ENCODE measurements at places on chromosomes 16 and 17.
A peak's percentile ranks its signal among the peaks of the same experiment; 100 is the strongest.

DNA sequence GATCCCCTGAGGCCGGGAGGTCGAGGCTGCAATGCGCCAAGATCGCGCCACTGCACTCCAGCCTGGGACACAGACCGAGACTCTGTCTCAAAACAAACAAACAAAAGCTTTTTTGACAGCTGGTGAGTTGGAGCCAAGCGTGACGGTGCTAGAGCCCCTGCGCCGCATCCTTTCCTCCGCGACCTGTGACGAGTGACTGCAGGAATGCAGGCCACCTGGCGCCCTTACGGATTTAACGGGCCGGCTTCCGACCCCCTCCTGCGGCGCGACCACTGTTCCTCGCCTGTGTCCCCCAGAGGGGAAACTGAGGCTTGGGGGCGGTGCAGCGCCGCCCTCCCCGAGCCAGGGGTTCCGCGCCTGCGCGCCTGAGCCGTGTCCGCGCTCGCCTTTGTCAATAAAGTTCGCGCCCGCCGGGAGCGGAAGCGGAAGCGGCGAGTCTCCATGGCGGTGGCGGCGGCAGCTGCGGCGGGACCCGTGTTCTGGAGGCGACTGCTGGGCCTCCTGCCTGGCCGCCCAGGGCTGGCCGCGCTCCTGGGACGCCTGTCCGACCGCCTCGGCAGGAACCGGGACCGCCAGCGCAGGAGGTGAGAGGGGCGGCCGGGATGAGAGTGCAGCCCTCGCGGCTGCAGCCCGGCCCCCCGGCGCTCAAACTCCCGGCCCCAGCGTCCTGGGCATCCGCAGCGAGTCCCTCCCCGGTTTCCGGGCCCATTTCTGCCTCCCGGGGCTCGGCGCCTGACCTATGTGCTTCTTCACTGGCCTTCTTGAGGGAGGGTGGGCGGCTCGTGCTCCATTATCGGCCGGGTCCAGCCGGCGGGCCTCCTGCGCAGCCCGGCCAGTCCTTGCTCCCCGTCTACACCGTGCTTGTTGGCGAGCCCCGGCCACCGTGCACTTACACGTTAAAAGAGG is at the start of gene PGS1:
Gene PGS1, plus strand, starts transcription at position 425 of the 906 bp plus-strand sequence. Its CDS starts 17 bp downstream, at position 442.
- H3K36me3 ChIP-seq, result no peaks in the 10 kb centered on the region
- no peaks in the 10 kb centered on the region for H3K27me3 ChIP-seq
- peak; percentile 70 for DNase-seq
- H3K4me1 ChIP-seq, result no peaks in the 10 kb centered on the region
- H3K4me3 ChIP-seq, result peak within 1 kb of the TSS; percentile 91

- H3K27ac ChIP-seq, result peak overlapping the region; percentile 97
- H3K36me3 ChIP-seq, result no peaks in the 10 kb centered on the region
- peaks cover 23% of the 10 kb centered on the region for H3K4me1 ChIP-seq
- H3K27me3 ChIP-seq, result no peaks in the 10 kb centered on the region
Observed at GRCh38 chr17:51258756-51259563, 889 bp downstream of the MBTD1 start.

GRCh38 chr16:6966925-6967324 is 365.7 kb upstream of the RBFOX1 start:
- H3K4me3 ChIP-seq, result no peak overlapping the region
- no peaks in the 10 kb centered on the region for H3K4me1 ChIP-seq
- no peaks in the 10 kb centered on the region for H3K36me3 ChIP-seq
- H3K27ac ChIP-seq, result no peak overlapping the region
- H3K27me3 ChIP-seq, result no peaks in the 10 kb centered on the region
- no peak for DNase-seq

- peaks cover 53% of the 10 kb centered on the region for H3K27me3 ChIP-seq
- H3K4me1 ChIP-seq, result no peaks in the 10 kb centered on the region
- no peaks in the 10 kb centered on the region for H3K36me3 ChIP-seq
- H3K4me3 ChIP-seq, result no peak overlapping the region
- no peak for DNase-seq
- no peak overlapping the region for H3K27ac ChIP-seq
Observed at GRCh38 chr17:76597156-76598003, 11.7 kb upstream of the ST6GALNAC2 start.

GRCh38 chr17:53919356-53919755 is 96.6 kb downstream of the KIF2B start:
- H3K27me3 ChIP-seq, result no peaks in the 10 kb centered on the region
- no peak overlapping the region for H3K27ac ChIP-seq
- H3K36me3 ChIP-seq, result no peaks in the 10 kb centered on the region
- H3K4me3 ChIP-seq, result no peak overlapping the region
- H3K4me1 ChIP-seq, result no peaks in the 10 kb centered on the region
- no peak for DNase-seq

DNA sequence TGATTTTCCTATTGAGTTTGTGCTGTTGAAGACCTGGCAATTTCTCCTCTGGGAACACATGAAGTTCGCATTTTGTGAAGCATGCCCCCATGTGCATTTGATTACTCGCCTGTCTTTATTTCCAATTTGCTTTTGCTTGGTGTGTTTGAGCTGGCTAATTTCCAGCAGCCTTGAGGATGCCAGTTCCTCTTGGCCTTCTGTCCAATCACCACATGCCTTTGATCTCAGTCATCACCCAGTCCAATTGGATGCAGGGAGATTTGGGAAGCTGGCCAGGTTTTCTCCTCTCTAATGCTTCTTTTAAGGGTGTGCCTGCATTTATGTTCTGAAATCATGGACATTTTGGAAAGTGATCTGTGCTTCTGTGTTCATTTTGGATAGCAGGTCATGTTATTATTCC is 3.8 kb upstream of the TMEM100 start:
- no peaks in the 10 kb centered on the region for H3K4me1 ChIP-seq
- peak overlapping the region; percentile 7 for H3K27ac ChIP-seq
- peak; percentile 79 for DNase-seq
- no peak overlapping the region for H3K4me3 ChIP-seq
- no peaks in the 10 kb centered on the region for H3K27me3 ChIP-seq

- H3K4me3 ChIP-seq, result peak within 1 kb of the TSS; percentile 68
- H3K4me1 ChIP-seq, result peaks cover 7% of the 10 kb centered on the region
- no peaks in the 10 kb centered on the region for H3K27me3 ChIP-seq
Observed at GRCh38 chr17:39687546-39688474, at the start of gene PGAP3. Gene PGAP3 (minus strand): TSS chr17:39688057. CDS start chr17:39688014, 43 bp downstream.

DNA sequence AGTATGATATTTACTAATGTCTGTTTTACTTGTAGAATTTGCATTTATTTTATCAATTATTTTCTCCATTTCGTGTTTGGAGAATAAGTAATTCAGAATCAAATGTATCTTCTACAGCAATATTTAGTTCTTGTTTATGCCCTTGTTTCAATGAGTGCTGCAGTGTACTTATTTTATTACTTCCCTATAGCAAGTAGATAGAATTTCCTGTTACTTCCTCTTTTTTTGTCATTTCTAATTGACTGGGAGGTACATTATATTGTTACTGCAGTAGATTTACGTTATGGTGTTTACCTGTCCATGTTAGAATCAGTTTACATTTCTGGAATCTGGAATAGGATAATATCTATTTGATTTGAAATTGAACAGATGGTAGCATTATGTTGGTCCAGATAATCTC is 71.2 kb downstream of the OMG start:
- no peak overlapping the region for H3K27ac ChIP-seq
- H3K4me3 ChIP-seq, result no peak overlapping the region
- no peaks in the 10 kb centered on the region for H3K4me1 ChIP-seq

DNA sequence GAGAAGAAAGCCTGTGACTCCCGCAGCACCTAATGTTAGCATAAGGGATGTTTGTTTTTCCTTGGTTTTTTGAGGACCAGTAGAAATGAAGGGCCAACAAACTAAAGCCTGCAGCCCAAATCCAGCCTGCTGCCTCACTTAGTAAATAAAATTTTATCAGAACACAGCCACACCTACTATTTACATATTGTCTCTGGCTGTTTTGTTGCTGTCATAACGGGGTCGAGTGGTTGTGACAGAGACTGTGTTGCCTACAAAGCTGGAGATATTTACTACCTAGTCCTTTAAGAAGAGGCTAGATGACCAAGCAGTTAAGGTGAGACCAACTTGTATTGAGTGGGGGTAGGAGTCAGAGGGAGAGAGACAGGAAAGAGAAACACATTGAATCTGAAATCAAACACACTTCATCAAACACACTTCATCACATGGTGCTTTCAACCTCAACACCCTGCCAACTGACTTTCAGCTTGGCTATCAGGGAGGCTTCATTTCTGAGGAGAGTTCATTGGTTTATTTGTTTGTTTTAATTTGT is 546.3 kb upstream of the CDH11 start:
- H3K27ac ChIP-seq, result no peak overlapping the region
- H3K36me3 ChIP-seq, result no peaks in the 10 kb centered on the region
- DNase-seq, result no peak
- no peak overlapping the region for H3K4me3 ChIP-seq
- H3K4me1 ChIP-seq, result no peaks in the 10 kb centered on the region

GRCh38 chr17:68782789-68783188 is 172.4 kb downstream of the ABCA8 start:
- no peak overlapping the region for H3K27ac ChIP-seq
- no peaks in the 10 kb centered on the region for H3K36me3 ChIP-seq
- no peaks in the 10 kb centered on the region for H3K27me3 ChIP-seq
- no peak overlapping the region for H3K4me3 ChIP-seq
- no peak for DNase-seq

- no peaks in the 10 kb centered on the region for H3K4me1 ChIP-seq
- H3K36me3 ChIP-seq, result no peaks in the 10 kb centered on the region
- H3K27me3 ChIP-seq, result no peaks in the 10 kb centered on the region
- H3K27ac ChIP-seq, result no peak overlapping the region
Observed at GRCh38 chr17:6126768-6127167, 56.6 kb downstream of the WSCD1 start.

- no peak for DNase-seq
- peaks cover 8% of the 10 kb centered on the region for H3K36me3 ChIP-seq
- H3K27me3 ChIP-seq, result no peaks in the 10 kb centered on the region
- no peaks in the 10 kb centered on the region for H3K4me1 ChIP-seq
- no peak overlapping the region for H3K4me3 ChIP-seq
Observed at GRCh38 chr17:72714357-72714966, 378.0 kb downstream of the SLC39A11 start.

Measured in tibial artery (tissue), 4 donors.